ENCODE measurements at places on chromosomes 3 and 15.

DNA sequence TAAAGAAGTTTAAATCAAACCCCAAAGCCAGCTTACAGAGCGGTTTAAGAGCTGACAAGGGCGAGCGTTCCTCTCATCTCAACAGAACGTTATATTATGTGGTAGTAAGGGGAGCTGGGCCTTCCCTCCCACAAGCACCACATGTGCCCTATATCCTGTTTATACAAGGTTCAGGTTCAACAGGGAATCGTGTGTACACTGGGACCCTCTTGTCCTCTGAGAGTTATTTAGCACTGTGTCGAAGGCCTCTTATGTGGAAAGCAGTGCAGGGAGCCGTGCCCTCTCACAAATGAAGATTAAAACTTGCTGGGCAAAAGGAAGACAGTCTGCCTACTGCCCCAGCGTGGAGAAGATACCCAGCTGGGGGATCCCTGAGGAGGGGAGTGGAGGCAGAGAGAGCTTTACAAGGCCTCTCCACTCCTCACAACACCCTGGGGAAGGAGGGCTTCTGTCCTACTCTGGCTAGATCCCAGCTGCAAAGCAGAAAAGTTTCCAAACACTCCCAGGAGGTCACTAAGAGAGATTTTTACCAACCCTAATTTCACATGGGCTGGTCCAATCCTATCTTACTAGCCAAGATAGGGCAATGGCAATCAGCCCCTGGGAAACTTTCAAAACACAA, 2.9 kb downstream of the TLE3 start:
- no peak for DNase-seq

GRCh38 chr3:134590766-134591165, 60.1 kb downstream of the KY start:
- DNase-seq, result no peak

DNA sequence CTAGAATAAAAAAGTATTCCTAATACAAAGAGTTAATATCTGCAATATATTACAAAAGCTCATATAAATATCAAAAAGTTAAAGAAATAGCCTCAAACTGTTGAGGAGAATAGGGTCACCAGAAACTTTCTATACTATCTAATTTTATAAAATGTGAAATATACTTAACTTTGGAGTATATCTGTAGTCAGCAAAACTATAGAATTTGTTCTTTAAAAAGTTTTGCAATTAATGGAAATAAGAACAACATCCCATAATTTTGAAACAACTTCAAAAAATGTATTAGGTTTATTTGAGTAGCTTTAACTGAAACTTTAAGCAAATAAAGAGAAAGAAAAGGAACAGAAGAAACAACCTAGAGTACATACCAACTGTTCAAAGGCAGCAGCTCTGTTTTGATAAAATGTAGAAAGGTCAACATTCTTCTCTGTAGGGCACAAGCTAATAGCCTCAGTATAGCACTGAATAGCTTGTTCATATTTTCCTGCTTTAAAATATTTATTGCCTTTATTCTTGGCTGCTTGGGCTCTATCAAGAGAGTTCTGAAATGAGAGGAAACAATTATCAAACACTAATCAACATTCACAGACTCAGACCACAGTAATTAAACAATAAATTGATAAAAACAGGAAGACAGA, 14.3 kb downstream of the TOMM70 start:
- DNase-seq, result no peak

DNA sequence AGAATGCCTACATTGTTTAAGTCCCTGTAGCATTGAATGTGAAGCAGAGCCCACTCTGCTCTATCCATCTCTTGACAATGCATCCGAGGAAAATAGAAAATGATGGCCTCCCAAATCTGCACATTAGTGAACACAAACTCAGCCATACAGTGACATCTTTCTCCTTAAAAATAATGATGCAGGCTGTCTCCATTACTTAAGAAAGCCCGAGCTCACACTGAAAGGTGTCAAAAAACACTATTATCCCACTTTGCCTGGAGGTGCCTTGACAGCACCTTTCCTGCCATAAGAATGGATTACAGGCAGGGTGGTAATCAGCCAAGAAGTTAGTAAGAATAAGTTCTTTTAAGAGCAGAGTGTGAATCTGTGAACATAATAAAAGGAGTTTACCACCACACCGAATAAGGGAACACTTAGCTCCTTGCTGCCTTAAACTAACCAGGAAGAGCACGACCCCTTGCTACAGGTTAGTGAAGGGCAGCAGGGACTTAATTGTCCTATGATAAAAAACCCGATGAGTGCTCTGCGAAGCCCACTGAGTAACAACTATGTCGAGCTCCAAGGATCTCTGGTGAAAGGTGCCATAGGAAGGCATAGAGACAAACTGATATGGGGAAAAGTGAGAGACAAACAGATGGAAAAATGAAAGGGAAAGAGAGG, 123.2 kb upstream of the TUSC7 start:
- DNase-seq, result no peak

- no peak for DNase-seq
Observed at GRCh38 chr3:11607816-11608215, 35.9 kb downstream of the VGLL4 start.

DNA sequence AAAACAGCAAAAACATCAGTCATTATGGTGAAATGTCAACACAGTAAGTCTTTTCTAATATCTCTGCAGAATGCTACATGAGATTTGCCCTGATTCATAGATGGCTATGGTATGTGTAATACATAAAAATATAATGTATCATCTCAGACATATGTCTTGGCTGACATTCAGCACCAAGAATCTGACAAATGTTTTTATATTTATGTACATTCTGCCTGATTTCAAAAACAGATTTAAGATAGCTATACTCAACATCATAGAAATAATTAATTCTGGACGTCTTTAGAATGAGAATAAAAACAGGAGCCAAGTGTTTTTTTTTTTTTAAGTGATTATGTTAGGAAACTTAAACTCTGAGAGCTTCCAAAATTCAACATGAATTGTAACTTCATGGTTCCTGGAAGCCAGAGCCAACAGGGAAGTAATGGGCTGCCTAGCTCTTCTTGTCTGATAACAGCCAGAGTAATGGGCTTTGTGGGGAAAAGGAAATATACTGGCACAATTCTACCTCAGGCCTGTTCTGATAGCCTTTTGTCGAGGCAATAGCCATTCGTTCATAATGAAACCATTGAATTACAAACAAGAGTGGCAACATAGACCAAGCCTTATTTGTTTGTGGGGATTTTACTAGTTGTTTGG, 184.4 kb downstream of the VGLL4 start:
- no peak for DNase-seq

DNA sequence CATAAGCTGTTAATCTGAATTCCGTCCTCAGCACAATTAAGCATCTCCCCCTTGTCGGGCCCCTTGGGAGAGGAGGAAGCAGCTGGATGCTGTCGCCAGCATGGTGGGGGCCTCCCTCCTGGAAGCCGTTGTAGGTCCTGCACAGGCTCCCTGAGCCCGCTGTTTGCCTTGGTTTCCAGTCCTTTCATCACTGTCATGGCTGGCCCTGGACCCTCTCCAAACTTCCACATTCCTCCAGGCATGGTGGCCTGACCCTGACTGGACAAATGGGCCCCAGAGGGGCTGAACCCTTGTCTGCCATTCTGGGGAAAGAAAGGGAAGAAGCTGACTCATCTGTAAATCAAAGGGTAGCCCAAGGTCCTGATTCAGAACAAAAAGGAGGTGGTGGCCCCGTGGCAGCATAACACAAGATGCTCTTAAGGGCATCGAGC, 300.5 kb upstream of the LRRFIP2 start:
- DNase-seq, result no peak

- DNase-seq, result no peak
Observed at GRCh38 chr3:161548301-161548700, 51.7 kb downstream of the OTOL1 start.

DNA sequence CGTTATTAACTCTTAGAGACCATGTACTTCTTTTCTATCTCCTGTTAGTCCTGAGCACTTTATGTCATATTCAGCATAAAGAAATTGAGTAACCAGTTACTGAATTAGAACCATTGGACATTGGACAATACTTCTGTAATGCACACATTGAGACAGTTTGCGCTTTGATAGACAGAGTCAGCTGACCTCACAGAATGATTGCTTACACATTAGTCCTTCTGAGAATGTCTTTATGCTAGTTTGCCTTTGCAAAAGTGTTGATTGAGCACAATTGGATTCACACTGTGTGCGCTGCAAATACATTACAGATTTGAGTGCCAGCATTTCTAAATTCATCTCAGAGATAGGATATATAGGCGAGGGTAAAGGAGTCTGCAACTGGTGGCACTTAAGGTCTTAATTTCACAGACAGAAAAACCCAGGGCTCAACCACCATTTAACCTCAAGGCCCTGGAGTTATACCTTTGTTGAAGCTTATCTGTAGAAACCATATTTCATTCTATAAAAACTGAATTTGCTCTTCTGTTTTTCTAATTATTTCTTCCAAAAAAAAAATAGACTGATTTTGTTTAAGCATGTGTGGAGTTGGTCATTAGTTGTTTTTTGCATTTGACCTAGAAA, 3.8 kb downstream of the SERPINI1 start:
- DNase-seq, result no peak
